NCI-H2081 treated with DMSO at 0.1 percent for 48 hours (cell line): ENCODE measurements at places on chromosomes 3 and 15.

- DNase-seq, result no peak
Observed at GRCh38 chr3:150515210-150515609, 31.1 kb downstream of the SERP1 start.

GRCh38 chr3:175502155-175502554, 643.0 kb downstream of the NAALADL2 start:
- DNase-seq, result no peak

DNA sequence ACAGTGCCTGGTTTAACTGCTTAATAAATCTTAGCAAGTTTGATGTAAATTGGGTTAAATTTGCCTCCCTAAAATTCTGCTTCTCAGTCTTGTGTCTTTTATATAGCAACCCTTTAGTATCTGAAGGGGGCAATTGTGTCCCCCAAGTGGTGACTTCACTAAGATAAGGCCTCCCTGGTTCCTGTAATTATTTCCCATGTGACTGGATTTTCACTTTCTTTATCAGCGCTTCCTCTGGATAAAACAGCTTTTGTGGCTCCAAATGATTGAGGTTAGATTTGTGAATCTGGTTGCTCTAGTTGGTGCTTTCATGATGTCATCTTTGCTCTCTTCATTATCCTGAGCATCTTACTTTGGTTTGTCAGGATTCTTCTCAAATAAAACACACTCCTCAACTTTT, 334.3 kb upstream of the CTDSPL start:
- no peak for DNase-seq

DNA sequence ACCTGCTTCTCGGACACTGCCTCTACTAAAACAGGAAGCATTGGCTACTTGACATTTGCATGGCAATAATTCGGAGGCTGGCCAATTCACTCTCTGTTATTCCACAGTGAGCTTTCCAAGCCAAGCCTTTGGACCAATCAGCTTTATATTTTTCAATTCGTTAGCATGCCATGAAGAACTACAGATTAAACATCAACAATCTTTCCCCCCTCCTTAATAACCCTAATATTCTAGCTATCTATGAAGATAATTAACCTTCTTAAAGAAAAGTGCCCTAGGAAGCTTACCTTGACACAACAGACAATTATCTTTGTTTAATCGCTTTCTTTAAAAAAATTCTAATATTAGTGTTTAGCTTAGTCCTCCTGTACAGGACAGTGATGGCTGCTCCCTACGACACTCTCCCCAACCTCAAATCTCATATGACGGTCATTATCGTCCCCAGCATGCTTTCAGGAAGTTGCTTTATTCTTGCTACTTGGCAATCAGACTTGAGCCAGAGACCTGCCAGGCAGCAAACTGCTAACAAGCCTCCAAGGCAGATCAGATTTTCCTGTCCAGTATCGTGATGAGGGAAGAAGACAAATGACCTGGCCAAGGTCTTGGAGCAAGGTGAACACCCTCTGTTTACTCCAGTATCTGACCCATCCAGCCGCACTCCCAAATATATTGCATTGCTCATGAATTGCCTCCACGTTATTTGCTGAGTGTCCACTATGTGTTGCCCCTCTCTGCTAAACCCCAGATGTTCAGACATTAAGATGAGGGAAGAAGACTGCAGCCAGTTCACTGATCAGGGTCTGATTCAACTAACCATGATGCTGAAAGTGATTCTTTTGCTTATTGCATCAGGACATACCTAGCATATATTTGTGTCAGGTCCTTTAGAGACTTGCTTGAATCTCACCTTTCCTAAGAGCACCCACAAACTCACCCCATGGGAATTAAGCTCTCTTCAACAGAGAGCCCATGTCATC, 68.1 kb upstream of the LPP start:
- DNase-seq, result no peak

DNA sequence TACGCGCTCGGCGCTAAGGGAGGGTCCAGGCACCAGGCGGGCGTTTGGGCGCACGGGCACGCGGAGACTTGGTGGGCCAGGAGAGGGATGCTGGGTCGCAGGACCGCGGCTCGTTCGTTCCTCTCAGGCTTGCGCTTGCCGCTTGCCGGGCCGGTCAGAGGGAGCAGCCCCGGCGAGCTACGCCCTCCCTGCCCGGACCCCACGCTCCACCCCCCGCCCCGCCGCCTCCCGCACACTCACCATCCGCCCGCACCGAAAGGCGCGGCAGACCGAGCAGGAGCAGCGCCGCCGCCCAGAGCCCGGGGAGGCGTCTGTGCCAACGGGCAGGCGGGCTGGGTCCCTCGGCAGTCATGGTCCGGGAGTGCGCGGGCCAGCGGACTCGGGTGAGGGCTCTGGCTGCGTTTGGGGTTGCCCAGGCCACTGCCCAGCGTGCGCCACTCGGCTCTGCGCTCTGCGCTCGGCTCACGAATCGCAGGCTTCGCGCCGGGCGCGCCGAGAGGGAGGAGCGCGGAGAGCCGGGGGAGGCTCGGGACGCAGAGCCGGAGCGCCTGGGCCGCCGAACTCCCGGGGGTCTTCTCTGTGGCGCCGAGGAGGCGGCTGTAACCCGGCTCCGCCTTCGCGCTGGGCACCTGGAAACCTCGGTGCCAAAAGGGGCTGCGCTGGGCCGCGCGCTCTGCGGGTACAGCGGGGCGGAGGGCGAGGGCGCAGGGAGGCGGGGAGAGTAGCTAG, at the start of gene SUSD5:
Gene SUSD5, minus strand, starts transcription at position 365 of the 729 bp plus-strand sequence. Its CDS starts 13 bp downstream, at position 352.
- no peak for DNase-seq

DNA sequence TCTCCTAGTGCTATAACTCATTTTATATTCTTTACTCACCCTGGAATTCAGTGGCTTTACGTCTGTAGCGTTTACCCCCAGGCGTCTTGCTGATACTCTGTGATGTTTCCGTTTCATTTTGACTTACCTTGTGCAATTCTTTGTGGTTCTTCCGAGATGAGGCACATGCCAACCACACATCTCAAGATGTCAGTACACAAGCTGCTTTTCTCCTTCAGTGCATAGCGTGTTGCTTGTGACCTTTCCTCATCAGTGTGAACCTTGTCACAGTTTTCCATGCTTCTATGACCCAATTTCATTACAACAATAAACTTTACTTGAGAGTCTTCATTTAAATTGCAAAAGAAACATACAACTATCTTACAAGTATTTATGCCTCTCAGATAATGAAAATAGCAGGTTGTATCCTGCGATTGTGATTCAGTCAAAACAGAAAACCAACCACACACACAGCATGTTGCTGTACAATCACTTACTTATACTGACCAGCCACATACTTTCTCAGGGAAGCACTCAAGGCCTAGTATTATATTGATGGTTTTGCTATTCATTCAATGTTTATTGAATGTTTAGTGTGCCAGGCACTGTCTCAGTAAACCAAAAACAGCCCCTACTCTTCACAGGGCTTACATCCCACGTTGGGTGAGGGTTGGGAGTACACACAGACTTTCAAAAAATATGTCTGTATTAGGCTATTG, 4.6 kb upstream of the TBL1XR1 start:
- DNase-seq, result no peak

DNA sequence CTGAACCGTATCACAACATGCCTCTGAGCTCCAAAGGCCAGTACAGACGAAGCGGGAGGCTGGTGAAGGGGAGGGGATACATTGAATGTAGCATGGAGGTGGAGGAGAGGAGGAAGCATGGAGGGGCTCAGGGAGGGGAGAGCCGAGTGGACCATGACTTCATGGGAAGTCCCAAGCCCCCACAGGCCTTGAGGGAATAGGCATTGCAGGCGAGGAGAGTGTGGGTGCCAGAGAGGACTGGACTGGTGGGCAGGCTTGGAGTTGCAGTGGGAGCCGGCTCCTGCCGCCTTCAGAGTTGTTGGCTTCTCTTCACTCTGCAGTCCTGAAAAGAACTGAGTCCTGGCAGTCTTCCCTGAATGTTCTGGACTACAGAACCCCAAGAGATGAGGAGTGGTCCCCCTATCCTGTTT, 3.3 kb upstream of the RNU6-1 start:
- DNase-seq, result no peak

GRCh38 chr3:138063416-138063815, 52.0 kb downstream of the DZIP1L start:
- DNase-seq, result no peak

- DNase-seq, result no peak
Observed at GRCh38 chr3:150096700-150097587, 126.2 kb upstream of the PFN2 start.
